ENCODE measurements at places on chromosomes 4 and X.

DNA sequence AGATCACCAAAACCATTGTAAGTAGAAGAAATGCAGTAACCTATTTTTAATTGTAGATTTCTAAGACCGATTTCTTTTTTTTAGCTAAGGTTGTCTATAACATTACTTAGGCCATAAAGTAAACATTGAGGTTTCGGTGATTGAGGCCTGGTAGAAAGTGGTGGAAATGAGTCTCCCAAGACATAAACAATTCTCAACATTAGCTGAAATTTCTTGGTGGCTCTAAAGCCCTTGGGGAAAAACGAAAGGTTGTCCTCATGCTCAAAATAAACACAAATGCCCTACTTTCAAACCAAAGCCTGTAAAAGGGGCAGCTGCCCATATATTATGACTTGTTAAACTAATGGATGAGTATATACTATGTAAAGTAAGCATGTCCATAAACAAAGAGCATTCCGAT lies 98.8 kb downstream of the SCFD2 start:
- no peak for DNase-seq

GRCh38 chr4:36178484-36178883 lies 65.8 kb downstream of the ARAP2 start:
- DNase-seq, result no peak

DNA sequence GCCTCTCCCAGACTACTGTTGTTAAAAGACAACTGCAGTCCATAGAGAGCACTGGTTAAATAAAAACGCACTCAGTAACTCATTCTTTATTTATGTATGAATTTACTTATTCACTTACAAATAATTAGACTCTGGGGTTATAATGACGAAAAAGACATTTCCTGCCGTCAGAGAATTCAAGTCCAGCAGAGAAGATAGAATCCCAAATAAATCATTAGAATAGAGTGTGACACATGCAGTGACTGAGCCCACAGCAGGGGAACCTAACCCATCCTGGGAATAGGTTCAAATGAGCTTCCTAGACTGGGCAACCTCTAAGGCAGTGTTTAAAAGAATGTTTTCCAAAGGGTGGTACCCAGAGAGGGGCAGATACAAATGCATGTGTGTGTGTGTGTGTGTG lies 53.9 kb downstream of the FGFBP1 start:
- DNase-seq, result no peak

GRCh38 chr4:111681751-111682150 lies 463.5 kb upstream of the FAM241A start:
- no peak for DNase-seq

All from activated T-cell treated with anti-CD3 and anti-CD28 coated beads for 1 hour (primary cell).